Sigmoid colon (tissue), 7 donors: ENCODE measurements at places on chromosomes 12 and 14. TPM values are rescaled to one million over a fixed set of nuclear protein-coding genes. Genes with fewer than 3 reads are reported as not detected.

- no peaks in the 10 kb centered on the region for H3K27me3 ChIP-seq
- no peak overlapping the region for H3K4me3 ChIP-seq
- no peak for DNase-seq
- peaks cover 9% of the 10 kb centered on the region for H3K4me1 ChIP-seq
- no peaks in the 10 kb centered on the region for H3K36me3 ChIP-seq
- no peak overlapping the region for H3K27ac ChIP-seq
Measured at GRCh38 chr12:11136075-11136474, 1.6 kb upstream of the TAS2R30 start.

SLC6A13 gene
- 0.55 TPM for total RNA-seq

GLI1 gene
- total RNA-seq, result 3.9 TPM

KRT73 gene
- not detected for total RNA-seq
